ENCODE measurements at places on chromosomes 5 and 9.

- DNase-seq = peak; percentile 23
These were observed 113.6 kb downstream of the DPYSL3 start for GRCh38 chr5:147396070-147396823.

DNA sequence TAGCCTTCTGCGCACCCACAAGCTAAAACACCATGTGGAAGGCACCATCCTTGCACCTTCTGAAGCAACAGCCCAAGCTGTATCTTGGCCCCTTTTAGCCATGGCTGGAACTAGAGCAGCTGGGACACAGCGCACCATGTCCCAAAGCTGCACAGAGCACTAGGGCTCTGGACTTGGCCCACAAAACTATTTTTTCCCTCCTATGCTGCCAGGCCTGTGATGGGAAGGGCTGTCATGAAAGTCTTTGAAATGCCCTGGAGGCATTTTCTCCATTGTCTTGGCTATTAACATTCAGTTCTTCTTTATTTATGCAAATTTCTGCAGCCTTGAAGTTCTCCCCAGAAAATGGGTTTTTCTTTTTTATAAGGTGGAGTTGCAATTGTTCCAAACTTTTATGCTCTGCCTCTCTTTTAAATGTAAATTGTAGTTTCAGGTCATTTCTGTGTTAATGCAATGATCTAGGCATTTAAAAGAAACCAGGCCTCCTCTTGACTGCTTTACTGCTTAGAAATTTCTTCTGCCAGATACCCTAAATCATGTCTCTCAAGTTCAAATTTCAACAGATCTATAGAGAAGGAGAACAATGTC lies 996.3 kb downstream of the TAF11L14 start:
- no peak for DNase-seq

DNA sequence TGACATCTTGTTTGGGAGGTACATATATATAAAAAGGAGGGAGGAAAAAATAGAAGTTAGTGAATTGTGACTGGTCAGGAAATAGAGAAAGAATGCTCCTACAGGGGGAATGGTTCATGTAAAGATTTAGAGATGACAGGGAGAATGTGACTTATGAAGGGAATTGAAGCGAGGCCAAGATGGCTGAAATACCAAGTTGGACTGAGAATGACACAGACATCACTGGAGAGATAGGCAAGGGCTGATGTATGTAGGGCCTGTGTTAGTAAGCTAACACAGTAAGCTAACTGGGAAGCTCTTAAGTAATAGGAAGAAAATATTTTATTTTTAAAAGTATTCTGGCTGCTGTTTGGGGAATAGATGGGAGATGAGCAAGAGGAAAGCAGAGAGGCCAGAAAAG lies 286.3 kb downstream of the NNT start:
- DNase-seq = no peak

DNA sequence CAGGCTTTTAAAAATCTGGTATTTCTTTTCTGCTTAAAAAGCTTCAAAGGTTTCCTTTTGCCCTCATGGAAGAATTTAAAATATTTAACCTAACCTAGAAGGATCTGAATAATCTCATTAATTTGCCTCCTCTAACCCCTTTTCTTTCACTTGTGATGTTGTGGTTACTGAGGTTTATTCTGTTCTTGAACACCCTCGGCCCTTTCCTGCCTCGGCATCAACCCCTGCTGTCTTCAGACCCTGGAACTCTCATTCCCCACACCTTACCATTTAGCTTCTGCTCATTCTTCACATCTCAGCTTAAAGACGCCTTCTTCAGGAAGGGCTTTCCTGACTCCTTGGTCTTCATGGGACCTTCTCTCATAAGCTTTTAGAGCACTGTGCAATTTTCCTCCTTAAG lies 131.4 kb upstream of the MAN2A1 start:
- peak; percentile 48 for DNase-seq

GRCh38 chr5:1842004-1842819 lies 40.5 kb downstream of the IRX4 start:
- DNase-seq = peak; percentile 87

GRCh38 chr5:55601204-55601618 lies 66.4 kb upstream of the PLPP1 start:
- no peak for DNase-seq

- DNase-seq = no peak
These were observed 2370.8 kb upstream of the WWC1 start for GRCh38 chr5:165920655-165921054.

- no peak for DNase-seq
These were observed 238.5 kb downstream of the KIF4B start for GRCh38 chr5:155252025-155252424.

- DNase-seq = no peak
These were observed 6.3 kb downstream of the GPR21 start for GRCh38 chr9:123039617-123040219.

- peak; percentile 80 for DNase-seq
These were observed 141.4 kb downstream of the AOPEP start for GRCh38 chr9:94867842-94868312.

DNA sequence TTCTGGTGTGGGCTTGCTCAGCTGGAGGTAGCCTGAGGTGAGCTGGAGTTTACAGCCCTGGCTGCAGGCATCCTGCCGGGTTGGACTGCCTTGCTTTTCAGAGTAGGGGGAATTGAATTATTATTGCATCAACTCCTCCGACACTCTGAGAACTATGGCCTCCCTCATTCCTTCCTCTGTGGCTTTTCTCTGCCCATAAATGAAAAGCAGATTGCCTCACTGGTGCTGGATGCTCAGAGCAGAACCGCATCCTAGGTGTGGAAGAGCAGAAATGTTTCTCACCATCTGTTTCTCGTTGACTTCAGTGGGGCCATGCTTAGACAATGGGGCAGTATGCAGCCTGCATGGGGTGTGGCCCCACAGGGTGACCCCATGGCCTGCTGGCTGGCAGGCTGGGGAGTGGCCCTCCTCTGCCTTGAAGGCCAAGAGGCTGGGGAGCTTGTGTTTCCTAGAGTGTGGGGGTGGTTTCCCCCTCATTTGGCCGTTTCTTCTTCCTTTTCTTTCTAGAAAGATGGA lies 27.3 kb upstream of the TGFBI start:
- DNase-seq = no peak

DNA sequence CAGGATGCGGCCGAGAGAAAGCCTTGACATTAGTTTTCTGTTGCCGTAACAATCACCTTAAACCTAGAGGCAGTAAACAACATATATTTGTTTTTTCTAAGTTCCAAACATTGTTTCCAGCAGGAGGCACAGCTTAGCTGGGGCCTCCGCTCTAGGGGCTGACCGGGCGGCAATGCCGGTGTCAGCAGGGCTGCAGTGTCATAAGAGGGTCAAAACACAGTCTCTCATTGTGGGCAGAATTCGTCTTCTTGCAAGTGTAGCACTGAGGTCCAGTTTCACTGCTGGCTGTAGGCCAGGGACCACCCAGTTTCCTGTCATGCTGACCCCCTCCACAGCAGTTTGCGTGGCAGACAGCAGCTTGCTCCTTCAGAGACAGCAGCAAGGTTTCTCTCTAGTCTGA lies 186.2 kb downstream of the PJA2 start:
- DNase-seq = no peak

GRCh38 chr9:120289990-120290975 lies 289.7 kb downstream of the CDK5RAP2 start:
- DNase-seq = no peak

- no peak for DNase-seq
These were observed 7.7 kb downstream of the SLC2A8 start for GRCh38 chr9:127404631-127405030.

GRCh38 chr9:112586599-112587155 lies 100.0 kb downstream of the KIAA1958 start:
- DNase-seq = peak; percentile 35

- peak; percentile 81 for DNase-seq
These were observed 591 bp downstream of the ABCA1 start for GRCh38 chr9:104927216-104927911.

DNA sequence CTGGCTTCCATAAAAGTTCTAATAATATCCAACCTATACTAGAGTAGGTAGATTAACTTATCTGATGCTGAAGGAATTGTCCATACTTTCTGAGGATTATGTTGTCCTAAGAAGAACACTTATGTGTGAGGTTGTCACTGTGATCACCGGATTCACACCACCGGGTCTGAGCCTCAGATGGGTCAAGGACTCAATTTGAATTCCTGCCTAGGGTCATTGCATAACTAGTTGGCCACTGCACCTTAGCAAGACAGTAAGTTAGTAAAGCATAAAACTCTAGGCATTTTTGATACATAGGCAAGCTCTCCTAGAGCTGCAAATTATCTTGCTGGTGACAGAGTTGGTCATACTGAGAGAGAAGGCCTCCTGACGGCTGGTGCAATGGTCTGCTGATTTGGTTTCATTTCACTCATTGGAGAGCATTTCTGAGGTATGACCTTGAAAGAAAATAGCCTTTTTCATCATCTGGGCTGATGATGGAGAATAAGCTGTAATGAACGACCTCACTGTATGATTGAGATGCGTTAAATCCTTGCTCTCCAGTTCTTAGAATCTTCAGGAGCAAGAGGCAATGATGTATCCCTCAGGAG lies 72.0 kb upstream of the CKMT2 start:
- DNase-seq = no peak

GRCh38 chr5:13107537-13107936 lies 837.0 kb downstream of the DNAH5 start:
- DNase-seq = no peak

DNA sequence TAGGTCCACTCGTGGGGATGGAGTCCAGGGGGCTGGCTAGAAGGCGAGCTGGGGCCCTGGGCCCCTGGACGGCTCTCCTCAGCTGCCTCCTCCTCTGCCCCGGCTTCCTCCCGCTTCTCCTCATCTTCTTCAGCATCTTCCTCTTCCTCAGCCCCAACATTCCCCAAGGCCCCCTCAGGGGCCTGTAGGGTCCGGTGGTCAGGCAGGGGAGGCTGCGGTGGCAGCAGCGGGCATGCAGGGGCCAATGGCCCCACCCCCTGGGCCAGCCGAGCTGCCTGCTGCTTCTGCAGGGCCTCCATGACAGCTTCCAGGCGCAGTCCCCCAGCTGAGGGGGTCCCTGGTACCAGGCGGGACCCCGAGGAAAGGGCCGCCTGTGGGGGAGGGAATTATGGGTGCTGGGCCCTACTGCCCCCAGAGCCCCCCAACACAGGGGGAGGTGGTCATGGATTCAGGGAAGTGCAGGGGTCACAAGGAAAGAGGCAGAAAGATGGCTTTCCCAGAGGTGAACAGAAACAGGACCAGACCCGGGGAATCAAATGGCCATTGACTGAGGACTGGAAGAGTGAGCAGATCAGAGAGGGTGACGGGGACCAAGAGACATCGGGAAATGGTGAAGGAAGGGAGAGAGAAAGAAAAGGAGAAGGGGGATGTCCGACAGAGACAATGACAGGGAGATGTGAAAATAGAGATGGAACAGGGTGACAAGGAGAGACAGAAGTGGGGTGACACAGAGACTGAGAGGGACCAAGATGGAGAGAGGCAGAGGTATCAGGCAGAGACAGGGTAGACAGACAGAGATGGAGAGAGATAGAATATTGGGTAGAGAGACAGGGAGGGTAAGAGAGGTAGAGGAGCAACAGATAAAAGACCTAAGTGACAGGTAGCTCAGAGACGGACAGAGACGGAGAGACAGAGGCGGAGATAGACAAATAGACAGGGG lies 880 bp downstream of the ARID3C start:
- DNase-seq = peak; percentile 72

- DNase-seq = no peak
These were observed 77.5 kb upstream of the XPA start for GRCh38 chr9:97774673-97775072.

DNA sequence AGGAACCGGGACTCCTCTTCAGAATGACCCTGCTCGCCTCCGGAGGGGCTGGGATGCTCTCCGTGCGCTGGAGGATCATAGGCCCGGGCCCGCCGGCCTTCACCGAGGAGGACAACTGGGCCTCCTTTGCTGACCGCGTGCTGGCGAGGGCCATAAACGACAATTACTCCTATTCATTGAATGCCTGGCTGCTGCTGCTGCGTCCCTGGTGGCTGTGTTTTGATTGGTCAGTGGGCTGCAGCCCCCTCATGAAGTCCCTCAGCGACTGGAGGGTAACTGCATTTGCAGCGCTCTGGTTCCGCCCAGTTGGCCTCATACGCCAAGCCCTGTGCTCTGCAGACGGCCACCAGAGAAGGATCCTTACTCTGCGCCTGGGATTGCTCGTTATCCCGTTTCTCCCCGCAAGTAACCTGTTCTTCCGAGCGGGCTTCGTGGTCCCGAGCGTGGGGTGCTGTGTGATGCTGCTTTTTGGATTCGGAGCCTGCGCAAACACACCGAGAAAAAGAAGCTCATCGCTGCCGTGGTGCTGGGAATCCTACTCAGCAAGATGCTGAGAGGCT lies 16.6 kb downstream of the OR2V1 start:
- DNase-seq = no peak

- DNase-seq = no peak
These were observed 1172.5 kb downstream of the CDH12 start for GRCh38 chr5:21680641-21681040.

DNA sequence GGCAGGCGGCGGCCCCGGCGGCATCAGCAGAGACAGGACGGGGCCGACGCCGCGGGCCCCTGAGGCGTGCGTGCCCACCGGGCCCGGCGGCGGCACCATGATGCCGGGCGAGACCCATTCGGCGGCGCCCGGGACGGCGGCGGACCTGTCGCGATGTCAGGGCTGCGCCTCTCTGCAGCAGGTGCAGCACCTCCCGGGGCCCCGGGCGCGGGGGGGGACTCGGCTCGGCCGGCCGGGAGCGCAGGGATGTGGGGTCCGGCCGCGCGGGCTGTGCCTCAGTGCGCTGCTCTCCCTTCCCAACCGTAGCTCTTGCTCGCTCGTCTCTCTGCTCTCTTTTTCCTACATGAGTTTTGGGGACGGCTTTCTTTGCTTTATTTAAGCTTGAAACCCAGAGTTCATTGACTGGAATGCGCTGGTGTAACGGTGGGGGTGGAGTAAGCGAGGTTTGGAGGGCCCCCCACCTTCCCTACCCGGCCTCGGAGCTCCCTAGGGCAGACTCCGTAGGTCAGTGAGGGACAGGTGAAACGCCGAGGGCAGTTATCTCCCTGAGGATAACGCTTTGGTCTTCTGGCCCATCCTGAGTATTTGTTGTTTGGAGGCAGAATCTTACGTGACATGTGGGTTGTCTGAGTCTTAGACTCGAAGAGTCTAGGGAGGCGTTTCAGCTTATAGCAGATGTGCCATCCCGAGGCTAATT lies 490 bp downstream of the ICE1 start:
- peak; percentile 67 for DNase-seq

GRCh38 chr9:79581794-79582193 lies 10.0 kb downstream of the TLE4 start:
- DNase-seq = peak; percentile 68
